Stimulated activated CD8-positive, alpha-beta memory T cell treated with anti-CD3 and anti-CD28 coated beads, Interleukin-15, amount 100 ng/mL, for 4 hours (primary cell): ENCODE measurements at places on chromosomes 7 and 10.

DNA sequence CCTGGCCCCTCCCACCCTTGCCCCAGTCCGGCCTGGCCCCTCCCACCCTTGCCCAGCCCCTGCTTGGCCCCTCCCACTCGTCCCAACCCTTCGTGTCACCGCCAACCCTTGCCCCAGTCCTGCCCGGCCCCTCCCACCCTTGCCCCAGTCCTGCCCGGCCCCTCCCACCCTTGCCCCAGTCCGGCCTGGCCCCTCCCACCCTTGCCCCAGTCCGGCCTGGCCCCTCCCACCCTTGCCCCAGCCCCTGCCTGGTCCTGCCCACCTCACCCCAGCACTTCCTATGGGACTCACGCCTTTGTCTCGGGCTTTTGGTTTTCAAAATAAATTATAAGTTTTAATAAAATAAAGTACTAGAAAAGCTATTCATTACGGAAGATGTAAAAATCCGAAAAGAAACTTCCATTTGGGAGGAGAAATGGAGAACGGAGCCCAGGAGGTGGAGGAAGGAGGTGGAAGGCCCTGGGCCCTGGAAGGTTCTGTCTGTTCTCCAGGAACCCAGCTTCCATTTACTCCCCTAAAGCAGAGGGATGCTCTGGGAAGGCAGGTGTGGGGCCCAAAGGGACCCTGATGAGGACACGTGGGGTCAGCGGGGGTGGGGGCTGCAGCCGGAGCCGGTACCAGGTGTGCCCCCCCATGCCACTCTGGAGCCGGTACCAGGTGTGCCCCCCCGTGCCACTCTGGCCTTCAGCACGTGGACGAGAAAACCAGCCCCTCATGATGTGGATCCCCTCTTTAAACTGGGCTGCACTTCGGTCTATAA, 52.2 kb downstream of the PWWP2B start:
- no peak for DNase-seq

DNA sequence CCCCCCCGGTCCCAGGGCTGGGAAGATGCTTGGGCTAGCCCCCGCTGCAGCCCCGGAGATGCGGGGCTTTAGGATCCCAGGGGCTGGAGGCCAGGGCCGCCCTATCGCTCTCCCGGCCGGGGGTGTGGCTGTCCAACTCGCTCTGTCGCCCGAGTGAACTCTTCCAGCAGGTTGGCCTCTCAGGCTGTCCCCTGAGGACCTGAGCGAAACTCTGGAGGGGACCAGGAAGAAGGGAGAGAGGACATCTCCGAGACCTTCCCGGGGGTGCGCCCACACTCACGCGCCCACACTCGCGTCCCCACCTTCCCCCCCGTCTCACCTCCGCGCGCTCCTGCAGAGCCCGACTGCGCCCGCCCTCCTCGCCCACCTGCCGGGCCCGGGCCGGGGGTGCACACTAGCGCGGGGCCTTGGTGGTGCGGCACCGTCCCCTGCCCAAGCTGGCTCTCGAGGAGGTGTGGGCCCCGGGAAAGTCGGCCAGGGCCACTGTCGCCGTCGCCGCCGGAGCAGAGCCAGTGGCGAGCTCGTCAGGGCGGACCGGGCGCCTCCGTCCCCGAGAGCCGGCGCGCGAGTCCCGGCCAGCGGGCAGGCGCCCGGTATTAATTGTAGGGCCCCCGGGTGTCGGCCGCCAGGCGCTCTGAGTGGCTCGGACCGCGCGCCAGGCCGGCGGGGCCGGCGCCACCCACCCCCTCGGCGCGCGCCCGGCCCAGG, 101.7 kb upstream of the SVIL start:
- DNase-seq = no peak

GRCh38 chr10:6191569-6191968, 11.2 kb upstream of the PFKFB3 start:
- DNase-seq = no peak

DNA sequence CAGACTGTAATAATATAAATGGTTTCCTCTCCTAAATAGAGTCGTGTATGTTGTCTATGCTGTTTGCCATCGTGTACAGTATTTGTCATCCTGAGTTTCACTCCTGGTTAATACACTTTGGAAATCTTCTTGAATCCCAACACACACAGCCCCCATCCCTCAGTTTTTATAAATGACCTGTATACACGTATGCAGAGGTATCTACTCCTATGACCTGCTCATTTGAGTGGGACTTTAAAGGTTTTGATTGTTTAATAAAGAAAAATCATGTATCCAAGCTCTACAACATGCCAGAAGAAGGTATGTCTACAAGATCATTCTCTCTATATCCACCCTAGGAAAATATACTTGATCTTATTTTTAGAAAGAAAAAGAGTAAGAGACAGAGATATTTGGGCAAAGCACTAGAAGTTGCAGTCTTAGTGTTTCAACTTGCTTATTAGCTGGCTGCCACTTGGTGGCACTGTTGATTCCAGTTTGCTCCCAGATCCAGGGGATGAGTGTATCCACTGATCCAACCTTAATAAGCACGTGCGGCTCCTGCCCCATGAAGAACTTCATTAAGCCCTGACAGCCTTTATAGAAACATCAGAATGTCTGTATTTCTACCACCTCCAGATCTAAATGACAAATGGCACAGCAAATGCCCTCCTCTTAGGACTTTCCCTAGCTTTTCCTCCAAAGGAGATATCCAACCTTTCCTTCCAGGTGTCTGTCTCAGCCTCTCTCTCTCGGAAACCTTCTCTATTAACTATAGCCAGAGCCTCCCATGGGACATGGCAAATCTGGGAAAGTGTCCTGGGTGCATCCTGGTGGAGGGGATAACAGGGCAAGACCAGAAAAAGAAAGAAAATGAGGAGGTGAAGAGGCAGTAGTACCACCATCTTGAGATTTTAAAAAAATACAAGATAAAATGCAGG, 181.6 kb upstream of the NEBL start:
- DNase-seq = no peak

DNA sequence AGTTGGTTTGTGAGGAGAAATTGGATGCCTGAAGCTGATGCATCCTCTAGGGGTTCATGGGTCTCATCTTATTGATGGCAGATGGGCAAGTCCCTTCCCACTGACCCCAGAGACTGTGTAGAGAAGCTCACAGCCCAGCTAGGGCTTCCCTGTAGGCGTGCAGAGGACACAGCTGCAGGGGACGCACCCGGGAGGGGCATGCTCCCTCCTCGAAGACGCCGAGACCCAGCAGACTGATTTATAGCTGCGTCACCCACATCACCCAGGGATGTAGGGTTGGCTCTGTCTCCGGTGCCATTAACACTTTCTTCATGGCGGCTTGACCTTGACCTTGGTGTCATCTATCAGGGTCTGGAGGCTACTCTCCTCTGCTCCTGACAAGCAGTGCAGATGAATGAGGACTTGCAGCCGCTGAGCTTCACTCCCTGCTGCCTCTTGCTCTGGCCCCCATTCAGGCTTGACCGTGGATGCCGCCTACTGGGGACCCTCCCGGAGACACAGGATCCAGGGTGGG, 549.7 kb downstream of the TCERG1L start:
- no peak for DNase-seq

DNA sequence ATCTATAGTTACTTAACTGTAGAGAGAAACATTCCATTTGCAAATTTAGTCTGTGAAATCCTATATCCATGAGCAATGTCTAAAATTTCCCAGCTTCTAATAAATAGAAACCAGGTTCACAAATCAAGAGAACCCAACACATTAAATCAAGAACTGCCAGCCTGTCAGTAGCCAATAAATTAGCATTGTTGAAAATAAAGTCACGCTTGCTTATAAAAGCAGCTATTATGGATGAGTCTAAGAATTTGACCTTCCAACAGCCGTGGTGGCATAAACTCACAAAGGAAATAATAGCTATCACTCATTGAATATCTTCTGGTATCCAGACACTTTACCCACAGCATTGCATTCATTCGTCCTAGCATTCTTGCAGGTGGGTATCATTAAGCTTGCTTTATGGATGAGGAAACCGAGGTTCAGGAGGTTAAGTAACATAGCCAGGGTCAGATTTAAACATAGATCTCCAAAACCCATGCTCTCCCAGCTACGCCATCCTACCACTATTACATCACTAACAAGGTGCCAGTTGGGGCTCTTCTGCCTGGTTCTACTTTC, 260.1 kb upstream of the YAE1 start:
- no peak for DNase-seq

DNA sequence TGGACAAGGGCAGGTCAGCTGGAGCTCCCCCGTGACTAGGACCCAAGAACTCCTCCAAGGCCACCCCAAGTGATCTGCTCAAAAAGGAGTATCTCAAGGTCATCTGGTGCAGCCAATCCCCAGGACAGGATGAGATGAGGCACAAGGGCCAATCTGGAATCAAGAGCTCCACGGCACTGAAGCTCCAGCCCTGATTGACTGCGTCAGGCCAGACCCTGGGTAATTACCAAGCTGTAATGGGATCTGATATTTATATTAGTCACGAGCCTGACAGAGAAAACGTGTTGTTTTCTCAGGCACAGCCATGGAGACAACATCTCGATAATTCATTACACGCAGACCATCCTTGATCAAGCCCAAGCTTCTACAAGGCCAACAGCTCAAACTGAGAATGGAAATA, 4.2 kb downstream of the KCNMA1 start:
- no peak for DNase-seq

GRCh38 chr10:58019863-58020537, 247.7 kb downstream of the IPMK start:
- no peak for DNase-seq

DNA sequence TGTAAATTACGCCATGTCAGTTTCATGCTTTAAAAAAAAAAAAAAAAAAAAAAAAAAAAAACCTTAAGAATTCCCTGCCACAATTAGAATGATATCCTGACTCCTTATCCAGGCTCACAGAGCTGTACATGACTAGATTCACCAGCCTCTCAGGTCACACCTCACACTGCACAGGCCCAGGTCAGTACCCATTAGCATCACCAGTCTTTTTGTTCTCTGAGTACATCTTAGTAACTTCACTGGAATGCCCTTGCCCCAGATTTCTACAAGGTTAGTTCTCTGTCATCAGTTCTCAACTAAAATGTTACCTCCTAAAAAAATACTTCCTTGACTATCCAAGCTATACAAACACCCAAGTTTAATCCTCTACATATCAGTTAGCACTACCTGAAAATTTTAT, 211.0 kb downstream of the LRRN3 start:
- DNase-seq = no peak

DNA sequence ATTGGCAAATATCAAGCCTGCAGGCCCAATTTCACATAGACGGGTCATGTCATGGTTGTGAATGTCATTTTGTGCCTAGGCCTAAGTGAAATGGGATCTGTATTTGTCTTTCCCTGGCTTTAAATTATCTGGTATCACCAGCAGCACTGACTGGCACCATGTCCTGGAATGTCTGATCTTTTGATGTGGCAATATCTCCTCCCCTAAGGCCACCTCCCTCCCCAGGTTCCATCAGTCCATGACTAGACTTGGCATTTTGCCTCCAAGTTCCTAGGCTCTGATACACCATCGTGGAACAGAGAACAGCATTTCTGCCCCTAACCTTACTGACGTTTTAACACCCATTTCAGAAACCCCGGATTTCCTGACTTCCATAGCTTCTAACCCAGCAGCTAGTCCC, 513.9 kb downstream of the GALNT17 start:
- no peak for DNase-seq

DNA sequence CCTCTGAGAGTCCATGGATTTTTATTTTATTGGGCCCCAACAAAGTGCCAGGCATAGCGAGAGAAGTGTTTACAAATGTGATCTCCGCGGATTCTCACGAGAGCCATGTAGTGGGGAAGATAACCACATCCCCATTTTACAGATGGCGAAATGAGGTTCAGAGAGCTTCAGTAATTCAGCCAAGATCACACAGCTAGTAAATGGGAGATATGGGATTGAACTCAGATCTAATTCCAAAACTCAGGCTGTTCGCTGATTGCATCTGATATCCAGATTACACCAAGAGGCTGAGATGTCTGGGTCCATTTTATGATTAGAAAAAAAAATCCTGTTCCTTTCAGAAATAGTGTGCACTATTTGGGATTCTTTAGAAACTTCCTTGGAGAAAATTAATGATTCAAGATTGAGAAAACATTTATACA, 1.3 kb downstream of the FAS start:
- no peak for DNase-seq

DNA sequence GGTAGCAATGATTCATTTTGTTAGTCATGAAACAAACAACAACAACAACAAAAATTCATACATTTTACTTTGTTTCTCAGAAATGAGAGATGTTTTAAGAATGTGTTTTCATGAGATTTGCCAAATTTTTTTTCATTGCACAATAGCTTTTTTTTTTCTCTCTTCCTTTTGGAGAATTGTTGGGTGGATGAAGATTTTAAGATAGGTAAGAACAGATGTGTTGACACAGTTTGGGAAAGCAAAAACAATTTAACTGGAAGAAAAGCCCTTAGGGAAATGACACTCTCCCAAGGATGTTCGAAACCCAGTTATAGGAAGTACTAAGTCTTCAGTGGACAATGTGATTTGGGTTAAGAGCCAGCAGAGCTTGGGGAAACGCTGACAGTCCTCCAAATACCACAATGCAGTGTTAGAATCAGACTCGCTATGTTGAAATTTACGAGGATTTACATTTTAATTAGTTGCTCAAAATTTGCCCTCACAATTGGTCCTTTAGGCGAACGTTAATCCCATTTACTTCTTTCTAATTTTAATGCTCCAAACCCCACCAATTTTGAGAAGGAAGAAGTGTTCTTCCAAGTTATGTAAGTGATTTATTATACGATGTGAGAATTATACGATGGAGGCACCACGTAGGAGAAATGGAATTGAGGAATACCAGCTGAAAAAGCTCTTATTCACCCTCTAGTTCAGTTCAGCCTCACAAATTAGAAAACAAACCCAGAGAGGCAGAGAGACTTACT, 61.2 kb downstream of the HHEX start:
- DNase-seq = no peak

DNA sequence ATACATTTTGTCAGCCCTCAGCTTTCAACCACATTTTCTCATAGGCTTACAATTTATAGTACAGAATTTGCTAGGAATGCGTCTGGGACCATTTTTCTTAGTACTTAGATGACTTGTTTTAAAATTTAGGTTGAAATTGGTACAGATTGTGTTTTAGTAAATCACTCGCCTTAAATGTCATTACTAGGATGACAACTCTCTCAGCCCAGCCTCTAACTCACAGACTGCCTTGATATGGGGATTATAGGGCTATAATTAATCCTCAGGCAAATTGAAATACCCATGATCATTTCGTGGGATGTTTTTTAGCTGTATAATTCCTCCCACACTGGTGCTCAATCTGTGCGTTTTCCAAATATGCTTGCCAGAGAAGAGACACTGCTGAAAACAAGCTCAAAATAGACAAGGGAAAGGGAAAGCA, 299.7 kb upstream of the AKR1E2 start:
- DNase-seq = no peak

- no peak for DNase-seq
Observed at GRCh38 chr7:39650676-39651075, 27.3 kb downstream of the RALA start.

DNA sequence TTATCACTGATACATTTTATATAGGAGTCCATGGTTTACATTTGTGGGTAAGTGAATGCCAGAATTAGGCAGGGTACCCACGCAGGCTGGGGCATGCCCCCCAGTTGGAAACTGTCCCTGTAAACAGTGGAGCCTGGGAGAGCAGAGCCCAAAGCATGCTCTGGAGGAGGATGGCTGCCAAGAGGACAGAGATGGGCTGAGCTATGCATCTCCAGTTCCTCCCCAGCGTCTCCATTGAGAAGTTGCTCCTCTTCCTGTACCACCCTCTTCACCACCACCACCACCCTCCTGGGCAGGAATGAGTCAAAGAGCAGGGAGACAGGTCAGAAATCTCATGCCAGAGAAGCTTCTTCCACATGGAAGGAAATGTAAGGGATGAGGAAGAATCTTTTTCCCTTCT, 67.7 kb upstream of the KMT2E start:
- DNase-seq = no peak
